Upper lobe of right lung (tissue), 1 donor: ENCODE measurements at places on chromosomes 2 and 18. TPM values are rescaled to one million over a fixed set of nuclear protein-coding genes. Genes with fewer than 3 reads are reported as not detected.

- no peaks in the 10 kb centered on the region for H3K27me3 ChIP-seq
- H3K4me1 ChIP-seq, result peaks cover 16% of the 10 kb centered on the region
- DNase-seq, result peak; percentile 72
- H3K4me3 ChIP-seq, result peak overlapping the region; percentile 82
These were observed 795 bp upstream of the SETBP1 start for GRCh38 chr18:44679914-44680272.

Gene RAB6C
- not detected for total RNA-seq

DNA sequence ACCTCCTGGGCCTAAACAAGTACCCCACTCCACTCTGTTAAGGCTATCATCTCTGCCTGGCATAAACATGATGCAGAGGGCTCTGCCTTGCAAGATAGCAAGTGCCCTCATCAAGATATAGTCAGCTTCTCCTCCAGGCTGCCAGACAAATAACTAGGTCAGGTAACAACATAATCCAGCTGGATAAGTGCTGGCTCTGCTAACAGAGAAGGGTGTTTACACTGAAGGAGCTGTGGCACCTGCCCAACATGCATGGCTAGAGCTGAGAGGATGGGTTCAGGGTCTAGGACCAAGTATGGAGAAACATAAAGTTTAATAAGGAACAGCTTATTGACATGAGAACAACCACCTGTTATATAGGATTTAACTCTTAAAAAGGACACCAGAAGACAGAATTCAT lies 42.8 kb downstream of the DLGAP1 start:
- H3K4me3 ChIP-seq, result no peak overlapping the region
- no peaks in the 10 kb centered on the region for H3K4me1 ChIP-seq
- H3K27me3 ChIP-seq, result no peaks in the 10 kb centered on the region
- DNase-seq, result no peak
- H3K36me3 ChIP-seq, result no peaks in the 10 kb centered on the region

DNA sequence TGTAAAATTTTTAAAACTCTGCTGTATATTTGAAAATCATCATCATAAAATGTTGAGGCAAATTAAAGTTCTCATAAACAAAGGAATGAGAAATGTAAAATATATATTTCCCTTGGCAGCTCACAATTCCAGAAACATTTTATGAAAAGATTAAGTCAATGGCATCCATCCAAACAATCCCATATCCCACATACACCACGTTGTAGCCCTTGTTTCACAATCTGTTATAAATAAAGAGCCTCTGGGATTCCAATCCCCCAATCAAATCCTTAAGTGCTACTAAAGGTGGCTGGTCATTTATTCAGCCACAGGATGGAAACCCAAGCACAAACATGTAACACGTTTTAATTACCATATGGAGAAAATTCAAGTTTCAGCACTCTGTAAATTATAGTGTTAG lies 51.7 kb downstream of the GFPT1 start:
- no peak overlapping the region for H3K4me3 ChIP-seq
- H3K27me3 ChIP-seq, result no peaks in the 10 kb centered on the region
- H3K36me3 ChIP-seq, result peaks cover 82% of the 10 kb centered on the region
- no peak for DNase-seq
- no peak overlapping the region for H3K27ac ChIP-seq
- no peaks in the 10 kb centered on the region for H3K4me1 ChIP-seq

Gene PLCD4
- 1.0 TPM for total RNA-seq

DNA sequence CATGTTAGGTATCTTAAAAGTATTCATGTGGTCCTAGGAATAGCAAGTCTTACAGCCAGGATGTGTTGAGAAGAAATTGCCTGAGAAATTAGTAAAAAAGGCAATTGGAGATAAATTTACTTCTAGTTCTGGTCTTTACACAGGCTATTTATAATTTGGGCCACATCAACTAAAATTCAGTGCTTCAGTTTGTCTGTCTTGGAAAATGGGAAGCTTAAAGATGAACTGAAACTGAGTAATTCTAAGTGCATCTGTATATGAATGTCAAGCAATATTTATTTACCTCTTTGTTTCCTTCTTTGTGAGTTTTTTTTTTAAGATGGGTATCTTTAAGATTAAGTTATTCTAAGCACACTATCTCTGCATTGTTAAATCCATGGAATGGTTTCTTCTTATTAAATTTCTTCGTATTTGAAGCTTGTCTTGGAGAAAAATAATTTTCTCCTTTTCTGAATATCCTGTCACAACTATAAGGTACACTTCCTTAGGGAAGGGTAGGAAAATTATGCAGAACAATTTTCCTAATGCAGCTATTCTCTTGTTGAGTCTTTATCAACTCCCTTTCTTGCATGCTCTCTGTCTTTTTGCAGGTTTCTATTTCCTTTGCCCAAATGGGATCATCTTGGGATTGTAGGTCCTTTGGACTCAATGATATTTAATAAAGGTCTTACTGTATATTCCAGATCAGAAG lies 39.7 kb upstream of the MMADHC start:
- no peaks in the 10 kb centered on the region for H3K4me1 ChIP-seq
- no peak overlapping the region for H3K27ac ChIP-seq
- no peaks in the 10 kb centered on the region for H3K36me3 ChIP-seq
- no peak overlapping the region for H3K4me3 ChIP-seq

GRCh38 chr18:75683426-75683825 lies 255.9 kb upstream of the SMIM21 start:
- no peak for DNase-seq
- peaks cover 2% of the 10 kb centered on the region for H3K27me3 ChIP-seq
- no peak overlapping the region for H3K27ac ChIP-seq
- H3K4me1 ChIP-seq, result no peaks in the 10 kb centered on the region
